Anterior cingulate cortex (tissue), 58 donors: ENCODE measurements at places on chromosomes 12 and 14.

- no peak for DNase-seq
Observed at GRCh38 chr14:102872020-102872419, 50.4 kb upstream of the AMN start.

DNA sequence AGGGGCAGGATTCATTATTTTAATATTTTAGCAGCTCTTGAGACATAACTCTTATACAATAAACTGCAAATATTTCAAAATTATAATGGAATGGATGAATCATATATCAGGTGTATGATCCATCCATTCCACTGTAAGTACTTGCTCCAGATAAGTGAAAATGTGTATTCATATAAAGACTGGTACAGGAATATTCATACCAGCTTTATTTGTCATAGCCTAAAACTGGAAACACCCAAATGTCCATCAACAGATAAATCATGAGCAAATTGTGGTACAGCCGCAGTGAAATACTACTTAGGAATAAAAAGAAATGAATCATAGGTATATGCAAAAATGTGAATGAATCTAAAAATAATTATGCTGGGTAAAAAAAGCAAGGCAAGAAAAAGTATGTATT lies 263.6 kb upstream of the SYT10 start:
- no peak for DNase-seq

GRCh38 chr12:66803930-66804329 lies 125.1 kb upstream of the GRIP1 start:
- no peak for DNase-seq

DNA sequence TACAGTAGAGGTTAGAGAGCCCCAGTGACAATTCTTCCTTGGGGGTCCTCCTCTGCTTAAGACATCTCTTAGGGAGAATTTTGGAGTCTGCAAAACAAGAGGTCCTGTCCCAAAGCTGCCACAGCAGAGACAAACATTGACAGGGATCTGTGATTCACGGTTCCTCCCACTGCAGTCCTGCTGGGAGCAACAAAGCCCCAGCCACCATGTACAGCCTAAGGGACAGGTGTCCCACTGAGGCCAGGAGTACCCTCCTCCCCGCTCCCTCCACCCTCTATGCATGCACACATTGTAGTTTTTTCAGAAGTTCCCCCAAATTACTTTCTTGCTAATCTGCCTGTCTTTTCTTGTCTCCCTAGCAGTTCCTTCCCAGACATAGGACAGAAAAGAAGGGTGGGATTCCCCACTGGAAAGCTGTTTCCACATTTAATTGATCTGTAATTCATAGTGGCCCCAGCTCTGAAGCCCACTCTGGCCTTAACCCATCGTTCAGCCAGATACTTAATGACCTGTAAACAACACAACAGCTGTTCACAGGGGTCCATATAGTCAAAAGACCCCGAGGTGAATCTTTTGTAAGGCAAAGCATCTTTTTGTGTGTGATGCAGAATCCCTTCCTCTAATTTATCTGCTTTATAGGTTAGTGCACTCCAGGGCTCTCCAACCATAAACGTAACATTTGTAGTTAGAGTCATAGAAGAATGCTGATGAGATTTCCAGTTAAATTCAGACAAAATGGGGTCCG lies 13.9 kb upstream of the PRICKLE1 start:
- no peak for DNase-seq

- DNase-seq = no peak
Observed at GRCh38 chr14:61493239-61493638, 171.9 kb downstream of the PRKCH start.

GRCh38 chr14:74140374-74140850 lies 55.7 kb downstream of the LIN52 start:
- DNase-seq = no peak

DNA sequence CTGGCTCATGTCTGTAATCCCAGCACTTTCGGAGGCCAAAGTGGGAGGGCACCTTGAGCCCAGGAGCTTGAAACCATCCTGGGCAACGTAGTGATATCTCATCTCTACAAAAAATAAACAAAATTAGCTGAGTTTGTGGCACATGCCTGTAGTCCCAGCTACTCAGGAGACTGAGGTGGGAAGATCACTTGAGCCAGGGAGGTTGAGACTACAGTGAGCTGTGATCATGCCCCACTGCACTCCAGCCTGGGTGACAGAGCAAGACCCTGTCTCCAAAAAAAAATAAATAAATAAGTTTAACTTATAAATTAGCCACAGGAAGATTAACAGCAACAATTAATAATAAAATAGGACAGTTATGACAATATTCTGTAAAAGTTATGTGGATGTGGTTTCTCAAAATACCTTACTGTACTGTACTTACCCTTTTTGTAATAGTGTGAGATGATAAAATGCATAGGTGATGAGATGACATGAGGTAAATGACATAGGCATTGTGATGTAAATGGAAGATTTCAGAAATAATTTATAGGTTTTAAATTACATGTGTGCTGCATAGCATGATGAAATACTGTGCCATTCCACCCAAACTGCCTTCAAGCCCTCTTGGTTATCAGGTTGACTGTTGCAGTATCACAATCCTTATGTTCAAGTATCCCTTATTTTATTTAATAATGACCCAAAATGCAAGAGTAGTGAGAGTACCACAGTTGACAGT lies 22.0 kb downstream of the USP15 start:
- DNase-seq = no peak

GRCh38 chr12:9699269-9699897 lies 29.9 kb downstream of the CLEC2D start:
- DNase-seq = no peak

- DNase-seq = no peak
Observed at GRCh38 chr14:68424443-68425172, 368.3 kb downstream of the ZFP36L1 start.

DNA sequence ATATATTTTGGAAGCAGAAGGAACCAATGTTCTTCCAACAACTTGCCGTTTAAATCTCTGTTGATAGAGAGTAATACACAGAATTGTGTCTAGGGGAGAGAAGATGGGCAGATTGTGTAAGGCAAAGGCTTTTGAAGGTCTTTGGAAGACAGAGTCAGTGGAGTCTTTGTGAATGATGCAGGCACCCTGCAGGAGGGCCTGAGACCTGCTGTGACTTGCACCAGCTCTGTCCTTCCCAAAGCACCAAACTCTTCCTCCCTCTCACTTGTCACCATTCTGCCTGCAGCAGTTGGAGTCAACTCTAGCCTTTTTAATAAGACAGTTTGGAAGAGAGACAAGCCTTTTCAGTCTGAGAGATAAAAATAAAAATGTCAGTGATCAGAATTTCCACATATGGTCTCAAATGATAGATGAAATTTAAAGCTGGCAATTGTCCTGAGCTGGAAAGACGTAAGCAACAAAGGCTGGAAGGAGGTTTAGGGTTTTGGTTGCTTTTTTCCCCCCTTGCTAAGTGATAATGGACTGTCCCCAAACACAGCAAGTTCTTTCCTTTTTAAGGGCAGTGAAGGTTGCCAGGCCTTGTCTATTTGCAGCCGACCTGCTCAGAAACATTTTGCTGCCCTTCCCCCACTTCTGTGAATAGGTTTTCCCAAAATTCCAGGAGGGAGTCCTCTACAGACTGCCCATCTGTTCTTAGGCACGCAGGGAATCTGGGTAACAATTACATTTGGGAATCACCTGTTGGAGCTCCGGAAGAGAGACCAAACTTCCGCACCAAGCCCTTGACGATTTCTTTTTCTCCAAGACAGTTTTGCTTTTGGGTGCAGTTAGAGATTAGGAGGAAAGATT lies 103.0 kb upstream of the NTF3 start:
- DNase-seq = no peak

GRCh38 chr12:12925388-12925787 lies 26.6 kb downstream of the GPRC5D start:
- no peak for DNase-seq

GRCh38 chr12:84585776-84586395 lies 326.7 kb downstream of the SLC6A15 start:
- DNase-seq = no peak

GRCh38 chr14:52913271-52913670 lies 37.6 kb downstream of the FERMT2 start:
- no peak for DNase-seq

- DNase-seq = no peak
Observed at GRCh38 chr12:81963636-81964035, 204.5 kb upstream of the PPFIA2 start.

GRCh38 chr14:101681795-101682194 lies 79.7 kb upstream of the PPP2R5C start:
- DNase-seq = no peak

DNA sequence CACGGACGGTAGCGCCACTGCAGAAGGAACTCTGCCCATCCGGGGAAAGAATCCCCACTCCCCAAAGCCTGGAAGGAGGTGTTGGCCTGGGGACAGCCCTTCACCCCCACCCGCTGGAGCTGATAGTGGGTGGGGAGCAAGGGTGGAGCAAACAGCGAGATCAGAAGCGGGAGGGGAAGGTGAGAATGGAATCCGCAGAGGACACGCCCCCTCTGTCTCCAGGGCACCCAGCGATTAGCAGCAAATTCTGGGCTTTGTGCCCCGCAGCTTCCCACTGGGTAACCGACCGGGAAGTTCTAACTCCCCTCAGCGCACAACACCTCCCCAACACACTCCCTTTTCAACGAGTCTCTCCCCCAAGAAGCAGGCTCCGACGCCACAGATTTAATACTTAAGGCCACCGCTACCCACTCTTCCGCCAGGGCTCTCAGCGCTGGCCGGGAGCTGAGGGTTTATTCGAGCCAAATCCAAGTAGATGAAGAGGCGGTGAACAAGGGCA lies 1.4 kb downstream of the SLC25A29 start:
- no peak for DNase-seq

- DNase-seq = no peak
Observed at GRCh38 chr14:95998656-95999055, 40.5 kb upstream of the C14orf132 start.

- no peak for DNase-seq
Observed at GRCh38 chr14:95774265-95775160, 60.6 kb upstream of the TCL1A start.

DNA sequence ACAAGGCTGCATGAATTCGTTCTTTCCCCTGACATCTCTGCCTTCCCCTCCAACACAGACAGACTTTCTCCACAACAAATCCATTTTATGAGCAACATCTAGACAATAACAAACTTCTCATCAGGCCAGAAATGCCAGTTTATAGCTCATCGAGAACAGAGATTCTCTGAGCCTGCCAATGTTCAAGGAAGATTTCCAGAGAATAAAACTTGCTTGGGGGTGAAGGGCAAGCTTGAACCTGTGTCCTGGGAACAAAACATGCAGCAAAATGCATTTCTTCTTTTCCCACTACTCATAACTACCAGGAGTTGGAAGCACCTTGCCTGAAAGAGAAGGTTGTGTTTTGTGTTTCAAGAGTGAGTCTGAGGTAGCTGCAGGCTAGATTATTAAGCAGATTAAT lies 6.8 kb downstream of the MAP1LC3B2 start:
- DNase-seq = no peak

- no peak for DNase-seq
Observed at GRCh38 chr12:122942637-122943036, 23.6 kb downstream of the ABCB9 start.

- no peak for DNase-seq
Observed at GRCh38 chr14:94408546-94409095, 20.2 kb upstream of the SERPINA1 start.

DNA sequence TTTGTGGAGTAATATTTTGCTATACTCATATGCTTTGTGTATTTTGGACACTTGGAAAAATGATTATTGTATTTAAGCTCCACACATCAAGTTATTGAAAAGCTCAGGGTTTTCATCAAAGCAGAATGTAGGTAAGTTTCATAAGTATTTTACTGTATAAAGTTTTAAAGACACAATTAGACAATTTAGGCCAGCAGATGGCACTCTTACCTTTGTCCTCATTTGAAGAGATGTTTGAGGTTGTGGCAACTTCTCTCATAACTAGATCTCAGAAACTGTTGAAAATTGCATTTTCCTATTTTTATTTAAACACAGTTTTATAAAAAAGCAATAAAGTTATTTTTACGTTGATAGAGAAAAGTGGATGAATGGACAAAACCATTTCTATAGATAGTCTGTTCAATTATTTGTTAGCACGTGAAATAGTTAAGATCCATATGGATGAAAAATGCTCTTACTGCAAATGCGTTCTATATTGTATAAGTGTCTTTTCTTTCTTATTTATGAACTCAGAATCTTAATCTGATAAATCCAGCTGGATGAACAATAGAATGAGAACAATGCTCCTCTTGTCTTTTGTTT lies 300.0 kb downstream of the AEBP2 start:
- DNase-seq = no peak

DNA sequence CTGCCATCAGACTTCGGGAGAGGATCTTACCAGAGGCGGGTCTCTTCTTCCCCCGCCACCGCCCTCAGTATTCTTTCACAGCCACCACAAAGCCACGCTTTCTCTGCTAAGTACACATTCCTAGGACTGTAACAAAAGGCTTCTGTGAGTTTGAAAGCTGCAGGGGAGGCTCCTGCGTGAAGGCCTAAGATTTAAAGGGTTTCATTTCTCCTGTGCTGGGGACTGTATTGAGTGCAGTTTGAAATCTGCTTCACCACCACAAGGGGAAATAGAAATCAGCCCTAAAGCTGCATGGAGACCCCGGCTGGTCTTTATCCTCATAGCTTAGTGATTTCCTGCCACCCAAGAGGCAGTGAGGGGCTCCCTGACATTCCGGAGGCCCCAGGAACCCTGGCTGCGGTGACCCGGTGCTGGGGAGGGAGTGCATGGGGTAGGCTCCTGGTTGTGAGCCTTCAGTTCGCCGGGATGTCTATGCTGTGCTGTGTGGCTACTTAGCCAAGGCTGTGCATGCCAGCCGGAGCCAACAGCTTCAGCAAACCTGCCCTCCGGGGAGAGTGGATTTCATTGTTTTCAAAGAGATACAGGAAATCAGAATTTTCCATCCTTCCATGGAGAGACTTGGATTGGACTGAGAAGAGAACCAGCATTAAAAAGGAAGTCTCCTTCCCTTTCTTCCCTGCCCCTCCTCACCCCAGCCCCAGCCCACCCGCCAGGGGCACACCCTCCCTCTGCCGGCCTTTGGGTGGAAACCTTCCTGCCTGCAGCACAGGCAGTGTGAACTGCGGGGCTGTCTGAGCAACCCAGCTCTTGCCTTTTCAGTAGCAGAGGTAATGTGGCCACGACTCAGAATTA lies 163.3 kb downstream of the ETV6 start:
- DNase-seq = no peak

DNA sequence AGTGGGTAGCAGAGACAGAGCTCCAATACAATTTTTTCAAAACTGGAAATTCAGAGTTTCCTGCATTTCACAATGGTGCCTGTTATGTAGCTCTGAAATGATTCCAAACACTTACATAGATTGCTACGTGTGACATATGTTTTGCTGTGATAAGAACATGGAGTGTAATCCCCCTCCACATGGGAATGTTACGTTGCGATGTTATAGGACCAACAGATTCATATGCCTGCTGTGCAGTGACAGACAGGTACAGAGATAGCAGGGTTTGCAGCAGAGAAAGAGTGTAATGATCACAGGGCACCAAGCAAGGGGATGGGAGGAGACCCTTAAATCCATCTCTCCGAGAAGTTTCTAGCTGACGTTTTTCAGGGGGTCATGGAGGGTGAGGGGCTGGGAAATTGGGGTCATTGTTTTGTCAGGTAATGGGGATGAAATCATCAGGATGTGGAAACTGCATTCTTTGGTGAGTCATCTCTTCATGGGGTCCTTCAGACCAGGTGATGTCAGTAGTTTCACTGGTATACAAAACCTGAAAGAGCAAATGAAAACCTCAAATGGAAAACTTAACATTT lies 76.6 kb upstream of the OSBPL8 start:
- DNase-seq = no peak

GRCh38 chr14:54566410-54567223 lies at the start of gene SAMD4A:
Gene SAMD4A, plus strand, starts transcription at chr14:54567128. Its CDS starts 789 bp downstream, at chr14:54567917.
- peak; percentile 76 for DNase-seq
